ENCODE measurements at places on chromosomes 6 and 20.

GRCh38 chr6:106617302-106617701, 12.0 kb downstream of the RTN4IP1 start:
- no peak for DNase-seq

- no peak for DNase-seq
These were observed 21.1 kb downstream of the PDRG1 start for GRCh38 chr20:31930779-31931178.

- no peak for DNase-seq
These were observed 144.0 kb upstream of the AGPAT4 start for GRCh38 chr6:161417717-161418462.

- no peak for DNase-seq
These were observed 167.6 kb upstream of the GJE1 start for GRCh38 chr6:141965016-141965545.

- no peak for DNase-seq
These were observed 1.8 kb downstream of the GJA1 start for GRCh38 chr6:121436960-121437850.

DNA sequence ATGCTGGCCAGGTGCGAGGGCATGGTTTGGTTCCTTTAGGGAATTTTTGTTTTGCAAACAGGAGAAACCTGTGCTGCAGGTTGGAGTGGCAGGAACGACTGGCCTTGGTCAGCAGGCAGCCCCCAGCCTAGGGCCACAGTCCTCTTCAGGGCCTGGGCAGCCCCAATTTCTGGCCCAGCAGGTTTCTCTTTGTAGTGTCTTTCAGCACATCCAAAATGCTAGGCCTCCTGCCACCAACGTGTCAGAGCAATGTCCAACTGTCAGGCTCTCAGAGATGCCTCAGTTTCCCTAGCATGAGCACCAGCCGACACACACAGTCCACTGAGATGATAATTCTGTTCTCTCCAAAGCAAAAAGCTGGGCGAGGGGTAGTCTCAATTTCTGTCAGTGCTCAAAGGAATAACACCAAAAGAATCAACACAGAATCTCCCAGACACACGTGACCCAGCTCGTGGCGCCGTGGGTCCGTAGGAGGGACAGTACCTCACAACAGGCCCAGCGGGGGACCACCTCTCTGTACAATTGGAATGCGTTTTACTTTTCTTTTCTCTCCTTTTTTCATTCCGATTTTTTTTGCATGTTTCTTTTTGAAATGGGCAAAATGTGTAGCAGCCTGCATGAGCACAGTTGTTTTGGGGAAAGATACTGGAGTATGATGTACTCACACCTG, 125.9 kb downstream of the TAF4 start:
- DNase-seq = no peak

DNA sequence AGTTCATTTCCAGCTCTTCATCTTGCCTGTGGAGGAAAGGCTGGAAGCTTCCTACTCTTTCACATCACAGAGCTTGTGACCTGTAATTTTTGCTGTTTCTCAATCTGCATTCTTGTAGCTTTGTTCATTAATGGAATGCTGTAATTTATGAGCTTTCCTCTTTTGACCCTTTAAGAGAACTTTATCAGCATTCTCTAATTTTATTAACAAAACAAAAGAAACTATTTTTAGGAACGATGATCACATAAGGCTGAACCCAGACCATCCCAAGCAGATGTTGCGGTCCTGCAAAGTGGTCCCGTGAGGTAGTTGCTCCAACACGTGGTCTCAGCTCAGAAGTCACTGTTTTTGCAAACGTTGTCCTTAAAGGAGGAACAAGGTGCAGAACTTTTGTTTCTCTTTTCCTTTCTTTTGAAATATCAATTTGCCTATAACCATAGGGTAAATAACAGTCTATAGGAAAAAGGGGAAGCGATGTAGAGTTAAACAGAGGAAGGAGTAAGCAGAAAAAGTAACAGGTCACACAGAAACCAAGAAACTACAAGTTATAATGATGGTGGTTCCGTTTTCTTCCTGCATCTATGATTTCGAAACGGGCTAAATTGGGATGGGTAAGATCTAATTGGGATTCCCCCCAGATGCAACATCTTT, 121.3 kb upstream of the PHACTR1 start:
- peak; percentile 85 for DNase-seq

DNA sequence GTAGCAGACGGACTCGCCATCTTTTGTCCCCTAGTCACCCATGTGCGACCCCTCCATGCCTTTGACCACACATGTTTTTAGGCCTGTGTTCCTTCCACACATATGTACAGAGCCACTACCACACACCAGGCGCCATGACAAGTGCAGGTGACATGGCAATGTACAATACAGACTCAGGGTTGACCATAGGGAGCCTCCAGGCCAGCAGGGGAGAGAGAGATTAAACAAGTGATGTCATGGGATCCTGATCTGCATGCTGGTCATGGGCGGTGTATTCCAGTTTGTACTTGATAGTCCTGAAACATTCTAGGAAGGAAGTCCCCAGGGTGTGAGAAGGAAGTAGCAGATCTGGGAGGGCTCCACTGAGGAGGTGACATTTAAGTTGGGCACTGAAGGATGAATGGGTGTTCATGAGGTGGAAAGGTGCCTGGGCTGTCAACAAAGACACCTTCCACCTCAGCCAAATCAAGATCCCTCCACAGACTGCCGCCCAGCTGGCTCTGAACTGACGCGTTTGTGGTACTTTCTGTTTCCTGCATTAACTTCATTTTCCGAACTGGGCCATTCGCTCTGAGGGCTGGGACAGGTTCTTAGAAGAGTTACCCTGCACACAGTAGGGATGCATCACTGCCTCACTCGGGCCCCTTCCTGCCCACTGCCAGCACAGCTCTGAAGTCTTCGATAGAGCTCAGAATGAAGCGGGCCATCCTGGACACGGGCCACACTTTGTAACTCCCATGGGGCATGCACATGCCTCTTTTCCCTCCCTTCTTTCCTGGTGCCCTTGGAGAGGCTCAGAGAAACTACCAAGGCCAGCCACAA, 94.0 kb downstream of the NOL4L start:
- DNase-seq = no peak

DNA sequence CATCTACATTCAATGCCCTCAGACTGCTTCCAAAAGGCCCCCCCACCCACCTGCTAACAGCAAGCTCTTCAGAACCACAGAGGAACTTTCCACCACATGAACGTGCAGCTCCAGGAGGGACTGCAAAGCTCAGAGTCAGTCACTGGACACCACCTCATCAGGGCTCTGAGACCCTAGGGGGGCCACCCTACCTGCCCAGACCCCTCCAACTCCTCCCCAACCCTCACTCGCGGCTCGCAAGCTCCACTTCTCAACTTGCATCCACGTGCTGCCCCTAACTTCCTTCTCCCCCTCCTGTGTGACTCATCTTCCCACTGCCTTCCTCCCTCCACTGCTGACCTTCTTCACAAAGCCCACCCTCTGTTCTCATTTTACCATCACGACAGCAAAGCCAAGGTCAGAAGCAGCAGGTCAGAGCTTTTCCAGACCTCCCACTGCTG, 6.5 kb downstream of the MBOAT1 start:
- no peak for DNase-seq

DNA sequence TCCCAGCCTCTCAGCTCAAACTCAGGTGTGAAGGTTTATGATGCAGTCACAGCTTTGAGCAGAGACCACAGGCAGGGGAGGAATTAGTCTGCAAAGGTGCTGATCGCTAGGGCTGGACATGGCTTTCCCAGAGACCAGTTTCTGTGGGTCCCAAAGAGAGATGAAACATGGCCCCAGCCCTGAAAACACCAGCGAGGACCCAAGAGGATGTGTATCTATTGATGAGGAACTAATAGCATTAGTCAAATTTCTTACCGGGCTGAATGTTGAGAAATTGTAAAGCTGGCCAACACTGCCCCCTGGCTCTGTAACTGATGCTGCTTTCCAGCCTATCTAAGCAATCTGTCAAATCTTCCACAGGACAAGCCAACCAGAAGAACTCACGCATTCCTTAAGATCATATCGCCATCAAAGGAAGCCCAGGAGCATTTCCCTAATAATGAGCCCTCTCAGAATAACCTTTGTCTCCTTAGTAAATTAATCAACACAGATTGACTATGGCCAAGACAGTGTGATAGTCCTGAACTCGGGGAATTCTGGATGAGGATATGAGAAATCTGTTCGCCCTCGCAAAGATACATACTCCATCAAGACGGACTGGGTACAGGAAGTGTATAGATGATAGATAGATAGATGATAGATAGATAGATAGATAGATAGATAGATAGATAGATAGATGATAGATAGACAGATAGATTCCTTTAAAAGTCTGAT, 7.8 kb upstream of the ACSS1 start:
- no peak for DNase-seq

DNA sequence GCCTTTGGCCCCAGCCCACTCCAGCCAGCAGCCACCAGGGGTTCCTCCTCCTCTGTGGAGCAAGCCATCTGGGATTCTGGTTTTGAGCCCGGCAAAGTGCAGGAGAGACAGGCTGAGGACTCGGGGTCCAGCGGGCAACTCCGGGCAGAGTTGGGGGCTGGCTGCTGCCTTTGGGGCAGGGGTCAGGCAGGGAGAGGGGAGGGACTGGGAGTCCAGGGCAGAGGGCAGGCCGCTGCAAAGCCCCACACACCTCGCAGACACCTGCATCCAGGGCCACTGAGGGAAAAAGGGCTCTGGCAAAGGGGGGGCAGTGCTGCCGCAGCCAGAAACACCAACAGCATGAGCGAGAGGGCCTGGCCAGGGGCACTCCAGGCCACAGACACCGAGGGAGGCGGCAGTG, 8.8 kb downstream of the BIRC7 start:
- no peak for DNase-seq

DNA sequence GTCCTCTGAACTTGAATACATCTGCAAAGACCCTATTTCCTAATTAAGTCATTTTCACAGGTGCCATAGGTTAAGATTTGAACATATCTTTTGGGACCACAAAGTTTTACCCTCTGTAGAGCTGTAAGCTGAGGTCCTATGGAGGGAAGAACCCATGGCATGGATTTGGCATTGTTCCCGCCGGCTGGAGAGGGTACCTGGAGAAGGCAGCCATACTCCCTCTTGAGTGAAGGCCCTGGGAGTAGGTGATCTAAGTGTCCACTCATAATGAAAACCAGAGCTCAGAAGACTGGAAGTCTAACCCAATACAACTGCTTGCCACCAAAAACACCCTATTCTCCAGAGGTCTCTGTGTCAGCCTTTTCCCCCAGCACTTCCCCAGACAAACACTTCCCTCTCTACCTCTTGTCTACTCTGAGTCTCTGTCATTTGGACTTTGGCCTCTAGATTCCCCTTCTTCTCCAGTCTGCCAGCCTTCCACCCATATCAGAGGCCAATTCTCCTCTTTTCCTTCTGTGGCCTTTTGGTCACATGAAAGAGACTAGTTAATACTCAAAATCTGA, 363.9 kb downstream of the MAFB start:
- no peak for DNase-seq

DNA sequence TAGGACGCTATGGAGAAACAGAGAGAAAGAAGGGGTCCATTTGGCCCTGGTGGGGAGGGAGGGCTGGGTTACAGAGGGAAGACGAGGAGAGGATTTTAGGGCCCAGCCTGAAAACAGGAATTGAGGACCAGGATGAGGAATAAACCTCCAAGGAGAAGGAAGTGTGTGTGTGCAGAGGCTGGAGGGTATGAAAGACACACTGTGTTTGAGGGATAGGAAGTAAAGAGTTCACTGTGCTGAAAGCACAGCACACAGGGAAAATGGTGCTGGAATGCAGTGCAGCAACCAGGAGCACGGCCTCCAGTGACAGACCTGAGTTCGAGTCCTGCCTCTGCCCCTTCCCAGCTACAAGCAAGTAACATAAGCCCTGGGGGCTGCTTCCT, 7.8 kb downstream of the MBOAT1 start:
- DNase-seq = no peak

DNA sequence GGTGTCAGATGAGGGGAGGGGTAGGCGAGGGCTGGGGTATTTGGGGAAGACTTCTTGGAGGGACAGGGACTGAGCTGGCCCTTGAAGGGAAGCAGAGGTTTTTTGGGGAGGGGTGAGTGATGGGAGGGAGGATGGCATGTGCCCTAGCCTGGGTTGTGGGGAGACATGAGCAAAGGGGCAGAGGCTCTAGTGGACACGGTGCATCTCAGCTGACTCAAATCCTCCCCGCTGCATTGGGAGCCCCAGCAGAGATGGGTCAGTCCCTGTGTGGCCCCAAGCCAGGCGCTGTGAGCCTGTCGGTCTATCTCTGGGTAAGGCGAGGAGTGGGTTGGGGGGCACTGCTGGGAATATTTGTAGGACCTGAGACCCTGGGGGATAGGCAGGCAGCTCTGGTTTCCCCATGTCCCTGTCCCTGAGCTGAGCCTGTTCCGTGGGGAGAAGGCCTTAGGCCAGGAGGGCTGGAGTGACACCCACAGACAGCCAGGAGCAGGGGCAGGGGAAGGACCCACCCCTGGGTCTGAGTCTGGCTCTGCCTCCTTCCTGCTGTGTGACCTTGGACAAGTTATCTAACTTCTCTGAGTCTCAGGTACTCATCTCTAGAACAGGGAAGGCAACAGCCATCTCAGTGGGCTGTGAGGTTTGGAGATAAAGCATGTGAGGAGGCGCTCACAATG, 36.0 kb downstream of the SPDEF start:
- no peak for DNase-seq

- no peak for DNase-seq
These were observed 170.8 kb downstream of the BCAS1 start for GRCh38 chr20:53899351-53900167.

DNA sequence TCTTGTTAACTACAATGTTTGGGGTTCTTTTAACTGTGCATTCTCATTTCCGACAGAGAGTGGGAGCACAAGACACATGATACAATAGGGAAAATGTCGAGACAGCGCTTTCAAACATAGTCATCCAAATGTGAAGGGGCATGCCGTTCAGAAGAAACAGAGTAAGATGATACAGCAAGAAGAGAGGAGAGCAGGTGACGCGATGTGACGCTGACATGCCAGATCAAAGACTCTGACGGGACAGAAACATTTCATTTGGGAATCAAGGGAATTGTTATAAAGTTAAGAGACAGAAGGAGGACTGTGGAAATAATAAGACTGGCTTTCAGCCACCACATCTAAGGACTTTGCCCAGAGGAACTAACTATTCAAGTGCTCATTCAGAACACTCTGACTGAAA, 117.4 kb downstream of the FAXC start:
- DNase-seq = no peak

GRCh38 chr6:71468841-71469700, 180.5 kb downstream of the OGFRL1 start:
- DNase-seq = peak; percentile 89

- no peak for DNase-seq
These were observed 59.7 kb upstream of the SNX9 start for GRCh38 chr6:157763129-157763903.

- DNase-seq = no peak
These were observed 61.8 kb downstream of the CNBD2 start for GRCh38 chr20:36030149-36030548.
